CD4-positive, alpha-beta T cell treated with Interleukin-4 for 1 hour (primary cell): ENCODE measurements at places on chromosomes 6 and 20.

GRCh38 chr6:121849477-121849876 lies 414.0 kb downstream of the GJA1 start:
- DNase-seq: no peak

GRCh38 chr20:59752704-59753460 lies 148.5 kb downstream of the PHACTR3 start:
- no peak for DNase-seq

- no peak for DNase-seq
Observed at GRCh38 chr6:3281631-3282475, 23.1 kb downstream of the PSMG4 start.

DNA sequence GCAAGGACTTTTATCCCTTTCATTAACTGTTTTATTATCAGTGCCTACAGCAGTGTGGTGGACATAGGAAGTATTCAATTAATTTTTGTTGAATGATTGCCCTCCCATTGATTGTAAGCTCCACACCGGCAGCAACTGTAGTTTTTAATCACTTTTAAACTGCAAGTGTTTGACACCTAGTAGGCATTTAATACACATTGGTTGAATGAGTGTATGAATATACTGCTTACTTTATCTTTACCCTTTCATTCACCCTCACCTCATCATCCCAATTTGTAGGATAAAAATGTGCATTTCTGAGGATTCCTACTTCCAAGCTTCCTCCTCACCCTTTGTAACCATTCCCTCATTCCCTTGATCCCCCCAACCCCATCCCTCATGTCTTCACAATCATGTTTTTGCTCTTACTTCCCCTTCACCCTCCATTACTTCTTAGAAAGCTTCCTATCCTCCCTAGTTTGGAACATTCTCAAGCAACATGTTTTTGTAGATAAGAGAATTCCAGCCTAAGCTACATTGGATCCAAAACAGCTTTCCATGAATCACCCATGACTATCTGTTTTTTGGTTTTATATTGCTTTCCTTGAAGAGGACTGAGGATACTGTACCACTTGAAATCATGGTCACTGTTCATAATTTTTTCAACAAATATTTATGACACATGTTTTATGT lies 955 bp upstream of the SLC26A8 start:
- no peak for DNase-seq

- no peak for DNase-seq
Observed at GRCh38 chr6:170433163-170434116, 119.7 kb downstream of the PSMB1 start.

DNA sequence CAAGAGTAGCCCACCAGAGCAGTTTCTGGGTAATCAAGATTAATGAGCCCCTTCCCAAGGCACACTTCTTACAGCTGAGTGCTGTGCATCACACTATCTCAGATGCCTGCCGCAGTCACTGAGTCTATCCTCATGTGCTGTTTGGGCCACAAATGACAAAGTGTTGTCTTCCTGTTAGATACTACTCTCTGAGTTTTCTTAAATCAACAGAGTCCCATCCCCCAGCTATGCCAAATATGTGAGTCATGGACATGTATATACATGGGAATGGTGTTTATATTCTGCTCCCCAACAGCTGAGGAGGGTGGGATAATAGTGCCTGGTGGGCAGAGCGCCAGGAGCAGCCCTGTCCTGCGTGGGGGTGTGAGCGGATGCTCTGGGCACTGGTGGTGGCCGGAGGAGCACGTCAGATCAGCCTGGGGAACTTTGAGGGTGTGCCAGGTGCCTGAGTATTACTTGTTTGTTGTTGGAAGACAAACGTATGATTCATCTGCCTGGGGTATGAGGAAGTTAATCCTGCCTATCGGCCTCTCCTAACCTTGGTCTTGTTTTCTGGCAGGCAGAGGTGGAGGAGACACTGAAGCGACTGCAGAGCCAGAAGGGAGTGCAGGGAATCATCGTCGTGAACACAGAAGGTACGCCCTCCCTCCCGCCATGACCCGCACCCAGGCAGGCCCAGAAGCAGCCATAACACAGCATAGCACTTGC lies 9.6 kb downstream of the DYNLRB1 start:
- no peak for DNase-seq
